ENCODE measurements at places on chromosomes 12 and 14.

- peak; percentile 69 for DNase-seq
These were observed 411 bp downstream of the BTBD7 start for GRCh38 chr14:93332397-93332852.

GRCh38 chr12:80761838-80762237 is 45.1 kb downstream of the MYF5 start:
- DNase-seq = no peak

GRCh38 chr12:16608946-16609539 is 3.1 kb upstream of the LMO3 start:
- DNase-seq = no peak

DNA sequence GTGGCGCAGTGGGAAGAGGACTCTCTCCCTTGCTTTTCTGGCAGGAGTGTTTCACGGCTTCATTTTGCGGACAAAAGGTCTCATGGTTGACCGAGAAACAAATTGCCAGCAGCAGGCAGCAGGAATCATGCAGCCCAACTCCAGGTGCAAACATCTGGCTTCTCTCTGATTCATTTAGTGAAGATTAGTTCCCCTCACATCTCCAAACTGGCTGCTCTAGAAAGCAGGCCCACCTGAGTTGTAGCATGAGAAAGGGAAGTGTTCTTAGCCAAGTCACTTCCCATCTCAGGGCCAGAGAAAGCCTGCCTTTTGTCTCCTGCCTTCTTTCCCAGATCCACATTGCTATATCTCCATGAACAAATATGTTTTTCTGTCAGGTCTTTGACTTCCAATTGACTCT is 120.8 kb upstream of the CCDC196 start:
- DNase-seq = no peak

DNA sequence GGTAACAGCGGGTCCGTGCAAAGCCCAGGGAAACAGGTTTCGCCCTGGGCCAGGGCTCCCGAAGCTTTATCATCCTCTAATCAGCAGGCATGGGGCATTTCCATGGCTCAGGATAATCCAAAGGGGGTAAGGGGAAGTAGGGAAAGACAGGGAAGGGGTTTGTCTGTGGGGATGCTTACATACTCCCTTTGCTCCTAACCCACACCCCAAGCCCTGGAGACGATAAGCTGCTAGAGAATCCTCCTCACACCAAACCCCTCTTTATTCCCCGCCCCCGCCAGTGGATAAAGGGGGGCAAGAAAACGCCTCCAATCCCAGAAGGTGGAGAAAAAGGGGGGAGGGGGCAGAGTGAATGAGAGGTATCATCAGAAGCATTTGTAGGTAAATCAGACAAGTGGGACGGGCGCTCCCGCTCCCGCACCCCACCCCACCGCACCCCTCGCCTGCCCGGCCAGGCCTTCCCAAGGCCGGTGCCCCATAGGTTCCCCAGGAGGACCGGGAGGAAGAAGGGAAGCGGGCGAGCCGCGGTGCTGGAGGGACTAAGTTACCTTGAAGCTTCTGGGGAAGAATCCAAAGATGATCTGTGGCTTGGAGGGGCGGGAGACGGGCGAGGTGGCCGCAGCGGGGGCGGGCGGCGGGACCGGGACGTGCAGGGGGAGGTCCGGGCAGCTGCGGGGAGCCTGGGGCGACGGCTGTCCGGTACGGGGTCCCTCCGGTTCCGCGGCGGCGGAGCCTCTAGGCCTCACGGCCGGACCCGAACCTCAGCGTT is 762 bp downstream of the PPP2R5E start:
- peak; percentile 29 for DNase-seq

DNA sequence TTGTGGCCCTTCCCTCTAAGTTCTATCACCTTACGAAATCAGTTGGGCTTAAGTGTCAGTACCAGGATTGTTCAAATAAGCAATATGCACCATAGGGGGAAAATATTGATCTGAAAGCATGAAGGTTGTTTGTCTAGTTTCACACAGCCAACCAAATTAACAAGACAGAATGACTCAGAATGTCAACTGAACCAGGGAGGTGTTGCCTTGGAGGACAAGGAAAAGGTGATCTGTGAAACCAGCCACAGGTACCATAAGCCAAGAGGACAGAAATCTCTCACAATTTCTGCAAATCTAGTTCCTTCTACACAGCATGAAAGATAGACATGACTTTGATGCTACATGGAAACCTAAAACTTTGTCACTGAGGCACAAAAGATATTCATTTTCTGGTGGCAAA is 297.9 kb downstream of the BCL11B start:
- DNase-seq = no peak

Data from hematopoietic multipotent progenitor cell treated with erythropoietin and hydrocortisone succinate and interleukin-3 and kit ligand, for 17 days (in vitro differentiated cells).